Effector memory CD4-positive, alpha-beta T cell (primary cell): ENCODE measurements at places on chromosomes 7 and 10.
A peak's percentile ranks its signal among the peaks of the same experiment; 100 is the strongest.

DNA sequence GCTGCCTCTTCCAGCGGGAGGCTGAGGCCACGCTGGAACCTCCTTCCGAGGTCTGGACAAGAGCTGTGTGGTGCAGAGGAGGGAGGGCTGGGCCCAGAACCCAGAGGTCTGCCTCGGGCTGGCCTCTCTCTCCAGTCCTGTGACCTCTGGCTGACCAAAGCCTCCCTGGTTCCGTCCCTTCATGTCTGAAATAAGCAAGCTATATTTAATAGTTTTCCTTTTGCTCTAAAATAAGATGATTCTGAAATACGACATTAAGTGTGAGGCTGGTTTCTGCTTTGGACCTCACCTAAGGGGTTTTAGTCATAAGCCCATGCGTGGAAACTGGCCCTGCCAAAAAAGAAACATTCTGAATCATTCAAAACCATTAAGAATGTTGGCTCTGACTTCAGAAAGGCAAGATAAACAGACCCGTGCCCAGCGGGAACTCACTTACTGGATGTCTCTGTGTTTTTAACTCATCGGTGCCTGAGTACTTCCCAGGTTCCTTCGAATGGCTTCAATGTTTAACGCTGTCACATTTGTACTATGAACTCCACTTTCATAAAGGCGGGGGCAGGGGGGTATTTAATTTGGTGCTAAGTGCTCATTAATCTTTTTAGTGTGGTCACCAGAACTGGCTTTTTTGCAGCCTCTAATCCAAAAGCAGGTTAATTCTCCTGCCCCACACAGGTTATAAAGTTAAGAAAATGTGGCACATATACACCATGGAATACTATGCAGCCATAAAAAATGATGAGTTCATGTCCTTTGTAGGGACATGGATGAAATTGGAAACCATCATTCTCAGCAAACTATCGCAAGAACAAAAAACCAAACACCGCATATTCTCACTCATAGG, 157.5 kb upstream of the KLF14 start:
- DNase-seq: no peak

DNA sequence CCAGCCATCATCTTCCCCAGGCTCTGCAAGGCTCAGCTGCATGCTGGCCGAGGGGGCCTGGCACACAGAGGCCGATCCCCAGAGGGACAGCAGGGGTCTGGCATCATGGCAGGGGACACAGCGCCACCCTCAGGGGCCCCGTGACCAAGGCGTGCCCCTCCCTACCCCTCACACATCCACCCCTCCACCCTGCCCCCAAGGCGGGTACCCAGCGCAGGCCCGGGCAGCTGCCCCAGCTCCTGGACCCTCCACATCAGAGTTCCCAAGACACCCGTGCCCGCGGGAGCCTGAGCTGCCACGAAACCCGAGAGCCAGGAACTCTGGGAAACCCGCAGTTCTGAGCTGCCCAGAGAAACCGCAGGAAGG, 46.5 kb upstream of the TNRC18 start:
- DNase-seq: no peak

DNA sequence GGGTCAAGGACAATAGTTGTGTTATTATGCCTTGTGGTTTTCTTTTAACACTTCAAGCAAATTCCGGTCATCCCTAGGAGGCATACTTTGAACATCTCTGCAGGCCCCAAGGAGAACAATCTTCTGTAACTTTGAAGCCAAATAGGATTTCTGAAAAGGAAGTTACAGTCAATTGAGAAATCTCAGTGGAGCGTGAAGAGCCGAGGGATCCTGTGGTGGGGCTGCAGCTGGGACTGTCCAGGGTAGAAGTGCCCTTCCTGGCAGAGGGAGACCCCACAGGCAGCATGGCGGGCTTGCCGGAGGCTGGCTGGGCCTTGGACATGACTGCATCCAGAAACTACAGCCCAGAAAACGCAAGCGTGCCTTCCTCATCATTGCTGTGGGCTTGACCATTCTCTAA, 179.7 kb downstream of the PTPN20 start:
- DNase-seq: no peak

DNA sequence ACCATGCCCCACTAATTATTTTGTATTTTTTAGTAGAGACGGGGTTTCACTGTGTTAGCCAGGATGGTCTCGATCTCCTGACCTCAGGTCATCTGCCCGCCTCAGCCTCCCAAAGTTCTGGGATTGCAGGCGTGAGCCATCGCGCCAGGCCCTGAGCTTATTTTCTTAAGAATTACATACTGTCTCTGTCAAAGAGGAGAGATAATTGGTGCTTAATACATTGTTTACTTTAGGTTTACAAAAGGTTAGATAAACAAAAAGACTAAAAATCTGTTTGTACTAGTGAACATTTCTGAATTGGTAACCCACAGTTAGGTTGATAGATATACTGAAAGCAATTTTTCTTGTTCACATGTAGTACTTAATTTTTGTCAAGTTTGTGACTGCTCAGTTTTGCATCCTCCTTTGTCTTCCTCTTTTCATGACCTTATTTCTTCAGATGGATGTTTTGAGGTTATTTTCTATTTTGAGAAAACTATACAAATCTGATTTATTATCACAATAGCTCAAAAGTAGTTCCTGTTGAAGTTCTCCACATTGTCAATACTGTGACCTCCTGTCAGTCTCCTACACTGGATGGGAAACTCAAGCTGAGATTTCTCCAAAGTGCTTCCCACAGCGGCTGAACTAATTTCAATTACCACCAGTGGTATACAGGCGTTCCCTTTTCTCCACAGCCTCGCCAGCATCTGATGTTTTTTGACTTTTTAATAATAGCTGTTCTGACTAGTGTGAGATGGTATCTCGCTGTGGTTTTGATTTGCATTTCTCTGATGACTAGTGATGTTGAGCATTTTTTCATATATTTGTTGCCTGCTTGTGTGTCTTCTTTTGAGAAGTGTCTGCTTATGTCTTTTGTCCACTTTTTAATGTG, 22.5 kb downstream of the HHEX start:
- DNase-seq: no peak

- DNase-seq: no peak
Observed at GRCh38 chr10:51691135-51691534, 8.3 kb downstream of the CSTF2T start.

GRCh38 chr7:143345428-143345900, 17.0 kb downstream of the FAM131B start:
- DNase-seq: peak; percentile 45

GRCh38 chr7:112104120-112104519, 102.1 kb downstream of the DOCK4 start:
- no peak for DNase-seq

DNA sequence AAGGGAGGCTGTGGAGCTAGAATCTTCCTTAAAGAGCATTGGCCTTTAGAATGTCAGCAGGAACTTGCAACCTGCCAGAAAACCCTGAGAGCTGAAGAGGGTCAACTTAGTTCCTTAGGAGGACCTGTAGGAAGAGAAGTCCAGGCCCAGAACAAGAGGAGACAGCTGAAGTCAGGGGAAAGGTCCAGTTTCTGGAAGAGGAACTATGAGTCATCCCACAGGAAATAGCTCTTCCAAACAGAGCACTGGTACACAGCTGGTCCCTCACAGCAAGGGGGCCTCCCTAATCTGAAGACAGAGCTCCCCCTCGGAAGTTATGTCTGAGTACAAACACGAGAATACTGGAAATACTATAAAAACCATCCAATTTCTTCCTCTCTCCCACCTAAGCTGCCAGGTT, 98.9 kb downstream of the HERPUD2 start:
- no peak for DNase-seq

- no peak for DNase-seq
Observed at GRCh38 chr7:103010211-103010610, 64.4 kb downstream of the FBXL13 start.

DNA sequence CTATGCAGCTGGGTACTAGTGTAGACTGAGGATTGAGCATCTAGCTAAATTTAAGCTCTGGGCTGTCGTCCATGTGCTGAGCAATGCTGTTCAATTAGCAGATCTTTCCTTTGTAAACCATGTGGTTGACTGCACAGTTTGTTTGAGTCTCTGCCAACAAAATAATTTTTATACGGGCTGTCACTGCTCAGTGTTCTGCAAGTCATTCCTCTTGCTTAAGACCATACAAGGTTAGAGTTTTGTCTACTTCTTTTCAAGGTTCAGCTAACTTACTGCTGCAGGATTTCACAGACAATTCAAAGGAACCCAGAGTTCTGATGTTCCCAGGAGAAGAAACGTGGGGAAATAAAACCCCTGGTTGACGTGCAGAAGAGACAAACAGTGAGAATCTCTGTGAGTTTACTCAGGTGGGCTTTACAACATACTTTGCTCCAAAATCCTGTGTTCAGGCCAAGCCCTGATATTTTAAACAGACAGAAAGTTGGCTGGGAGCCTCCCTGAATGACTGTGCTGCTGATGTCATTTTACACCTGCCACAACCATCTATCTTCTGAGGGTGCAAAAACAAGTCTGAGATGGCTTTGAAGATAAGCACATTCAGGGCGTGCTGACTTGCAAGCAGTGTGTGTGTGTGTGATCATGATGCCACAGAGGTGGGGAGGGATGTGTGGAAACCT, 177.1 kb upstream of the SVIL start:
- no peak for DNase-seq

DNA sequence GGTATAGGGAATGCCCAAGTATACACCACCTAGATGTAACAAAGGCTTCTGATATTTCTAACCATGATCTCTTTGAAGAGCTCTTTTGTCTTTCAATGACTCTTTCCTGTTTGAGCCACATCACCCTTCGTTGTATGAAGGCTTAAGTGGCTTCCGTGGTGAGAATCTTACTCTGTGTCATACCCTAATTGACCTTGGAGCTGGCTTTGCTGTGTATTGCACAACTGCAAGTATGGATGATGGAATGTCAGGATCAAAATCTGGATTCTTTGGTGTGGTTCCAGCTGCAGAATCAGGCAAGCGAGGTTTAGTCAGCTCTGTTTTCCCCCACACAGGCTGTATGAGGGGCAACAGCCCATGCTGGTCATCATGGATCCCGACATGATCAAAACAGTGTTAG, 16.0 kb downstream of the CYP3A43 start:
- no peak for DNase-seq

DNA sequence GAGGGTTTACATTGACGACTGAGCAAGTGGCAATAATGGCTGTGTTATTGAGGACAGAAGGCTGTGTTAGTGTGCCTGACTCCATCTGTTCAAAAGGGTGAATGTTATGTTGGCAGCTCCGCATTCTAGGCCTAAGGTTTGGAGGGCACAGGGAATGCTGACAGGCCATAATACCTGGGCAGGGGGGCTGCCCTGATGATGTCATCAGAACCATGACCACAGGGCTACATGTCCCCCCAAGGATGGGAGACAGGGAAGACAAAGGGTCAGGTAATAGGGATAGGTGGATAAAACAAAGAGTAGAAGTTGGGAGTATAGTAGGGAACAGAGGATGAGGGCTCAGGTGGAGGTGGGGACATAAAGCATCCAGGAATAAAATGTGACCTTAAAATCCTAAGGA, 1.8 kb upstream of the PPP3CB start:
- DNase-seq: no peak

- DNase-seq: no peak
Observed at GRCh38 chr10:90644165-90644564, 213.7 kb downstream of the HTR7 start.

DNA sequence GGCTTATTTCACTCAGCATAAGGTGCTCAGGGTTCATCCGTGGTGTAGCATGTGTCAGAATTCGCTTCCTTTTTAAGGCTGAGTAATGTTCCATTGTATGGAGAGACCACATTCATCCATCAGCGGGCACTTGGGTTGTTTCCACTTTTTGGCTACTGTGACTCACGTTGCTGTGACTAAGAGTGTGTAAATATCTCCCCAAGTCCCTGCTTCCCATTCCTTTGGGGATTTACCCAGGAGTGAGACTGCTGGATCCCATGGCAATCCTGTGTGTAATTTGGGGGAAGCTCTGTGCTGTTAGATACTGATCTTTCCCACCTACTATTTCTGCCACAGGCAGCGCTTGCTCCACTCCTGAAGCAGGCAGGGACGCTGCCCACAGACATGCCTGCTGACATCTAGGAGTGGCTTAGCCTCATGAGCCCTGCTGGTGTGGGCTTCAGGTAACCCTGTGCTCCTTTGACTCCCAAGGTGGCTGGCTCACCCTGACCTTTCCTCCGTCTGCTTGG, 346.0 kb downstream of the FRMD4A start:
- no peak for DNase-seq

DNA sequence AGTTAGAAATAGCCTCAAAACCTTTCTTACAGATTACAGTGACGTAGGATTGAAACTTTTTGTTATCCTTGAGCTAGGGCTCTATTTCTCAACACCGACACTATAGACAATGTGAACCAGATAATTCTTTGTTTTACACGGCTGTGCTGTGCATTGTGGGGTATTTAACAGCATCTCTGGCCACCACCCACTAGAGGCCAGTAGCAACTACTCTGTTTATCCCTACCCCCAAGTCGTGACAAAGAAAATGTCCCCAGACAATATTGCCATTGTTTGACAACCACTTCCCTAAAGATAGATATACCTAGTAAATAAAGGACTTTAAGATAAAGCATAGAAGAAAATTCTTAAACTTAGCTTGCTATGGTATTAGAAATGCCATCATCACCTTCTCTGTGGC, 359.6 kb downstream of the ARL4A start:
- no peak for DNase-seq

GRCh38 chr10:83182076-83182475, 957.2 kb upstream of the GHITM start:
- DNase-seq: no peak

DNA sequence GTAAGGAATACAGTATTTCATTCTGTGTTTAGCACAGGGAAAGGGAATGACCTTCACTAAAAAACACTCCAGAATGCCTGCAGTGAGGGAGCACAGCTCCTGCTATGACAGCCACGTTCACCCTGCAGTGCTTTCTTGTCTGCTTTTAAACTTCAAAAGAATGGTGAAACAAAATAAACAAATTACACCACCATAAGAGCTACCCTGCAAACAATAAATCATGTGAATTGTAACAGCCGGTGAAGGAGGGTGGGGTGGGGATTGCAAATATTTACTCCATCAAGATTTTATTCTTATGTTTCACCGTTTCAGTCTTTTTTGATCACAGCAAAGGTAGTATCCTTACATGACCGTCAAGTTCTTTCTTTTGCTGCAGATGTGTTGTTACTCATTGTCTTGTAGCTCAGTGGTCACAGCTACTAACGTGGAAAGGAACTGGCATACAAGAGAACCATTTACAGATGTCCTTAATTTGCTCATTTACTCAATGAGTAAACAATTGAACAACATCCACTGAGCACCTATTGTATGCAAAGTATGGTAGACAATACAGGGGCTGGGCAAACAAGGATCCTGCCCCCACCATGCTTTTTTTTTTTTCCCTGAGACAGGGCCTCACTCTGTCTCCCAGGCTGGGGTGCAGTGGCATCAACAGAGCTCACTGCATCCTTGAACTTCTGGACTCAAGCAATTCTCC, 4.1 kb upstream of the CHN2 start:
- DNase-seq: no peak

- DNase-seq: no peak
Observed at GRCh38 chr7:47508389-47509380, 73.2 kb downstream of the TNS3 start.
